Activated CD4-positive, alpha-beta T cell treated with anti-CD3 and anti-CD28 coated beads, Interleukin-10, Interleukin-2, amounts not matched to agents 100 ng/mL and 50 ng/mL, durations not matched to agents 16 hours and 8 hours (primary cell): ENCODE measurements at places on chromosomes 5 and 9.

- no peak for DNase-seq
Measured at GRCh38 chr5:98793223-98793622, 19.8 kb downstream of the RGMB start.

- DNase-seq, result no peak
Measured at GRCh38 chr5:152264645-152265254, 140.3 kb downstream of the NMUR2 start.

DNA sequence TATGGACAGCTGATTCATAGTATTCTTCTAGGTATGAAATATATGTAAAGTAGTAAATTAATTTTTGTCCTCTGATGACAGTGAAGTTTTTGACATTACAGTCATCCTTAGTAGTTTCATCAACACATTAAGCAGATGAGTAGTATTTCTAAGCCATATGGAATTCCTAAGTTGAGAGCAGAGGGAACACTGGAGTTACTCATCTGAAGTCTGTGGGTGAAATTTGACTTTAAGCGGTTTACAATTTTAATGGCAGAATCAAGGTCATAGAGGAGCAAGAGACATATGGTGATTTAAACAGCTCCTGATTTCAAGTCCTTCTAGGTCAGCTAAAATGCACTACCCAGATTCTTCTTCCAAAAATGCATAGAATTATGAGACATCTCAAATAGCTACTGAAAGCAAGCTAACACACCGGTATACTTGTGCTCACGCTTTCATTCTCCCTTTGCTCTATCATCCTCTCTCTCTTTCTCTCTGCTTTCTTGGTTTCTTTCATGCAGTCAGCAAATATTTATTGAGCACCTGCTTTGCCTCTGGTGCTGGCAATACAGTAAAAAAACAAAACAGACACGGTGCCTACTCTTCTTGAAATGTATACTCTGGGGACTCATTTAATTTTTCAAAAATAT is 235.9 kb downstream of the FER start:
- DNase-seq, result no peak

- DNase-seq, result no peak
Measured at GRCh38 chr5:79055017-79055416, 14.5 kb downstream of the DMGDH start.

- DNase-seq, result peak; percentile 10
Measured at GRCh38 chr9:7907551-7908337, 108.2 kb upstream of the DMAC1 start.

- DNase-seq, result no peak
Measured at GRCh38 chr9:130555968-130556367, 23.4 kb upstream of the FUBP3 start.

- DNase-seq, result peak; percentile 18
Measured at GRCh38 chr5:133259199-133259997, 207.6 kb downstream of the HSPA4 start.

DNA sequence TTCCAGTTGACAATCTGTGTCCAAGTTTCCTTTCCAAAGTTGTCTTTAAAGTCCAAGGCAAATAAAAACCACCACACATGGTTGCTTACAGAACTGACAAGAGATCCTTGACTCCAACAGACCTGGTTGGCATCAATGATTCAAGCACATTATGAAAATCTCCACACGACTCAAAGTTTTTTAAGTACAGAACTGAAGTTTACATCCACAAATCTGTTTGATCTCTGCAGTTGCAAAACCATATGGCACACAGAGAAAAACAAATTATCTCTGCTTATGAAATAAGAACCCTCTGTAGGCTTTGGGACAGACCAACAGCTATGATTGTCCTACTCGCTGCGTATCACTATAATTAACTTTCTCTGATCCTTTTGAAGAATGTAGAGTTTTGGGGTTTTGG is 60.8 kb downstream of the MLLT3 start:
- no peak for DNase-seq

DNA sequence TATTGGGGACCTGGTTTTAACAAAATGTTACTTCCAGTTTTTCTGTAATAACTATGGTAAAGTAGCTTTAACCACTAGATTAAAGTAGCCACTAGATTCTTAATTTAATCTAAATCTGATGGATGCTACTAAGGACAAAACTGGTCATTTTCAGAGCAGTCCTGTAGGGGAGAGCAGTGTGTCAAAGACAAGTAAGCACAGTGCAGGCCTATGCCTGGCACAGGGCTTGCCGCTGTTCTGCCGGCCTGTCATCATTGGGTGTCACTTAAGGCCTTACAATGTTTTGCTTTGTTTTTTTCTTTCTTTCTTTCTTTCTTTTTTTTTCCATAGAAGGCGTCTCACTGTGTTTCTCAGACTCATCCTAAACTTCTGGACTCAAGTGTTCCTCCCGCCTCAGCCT is 53.0 kb upstream of the NXNL2 start:
- DNase-seq, result no peak

DNA sequence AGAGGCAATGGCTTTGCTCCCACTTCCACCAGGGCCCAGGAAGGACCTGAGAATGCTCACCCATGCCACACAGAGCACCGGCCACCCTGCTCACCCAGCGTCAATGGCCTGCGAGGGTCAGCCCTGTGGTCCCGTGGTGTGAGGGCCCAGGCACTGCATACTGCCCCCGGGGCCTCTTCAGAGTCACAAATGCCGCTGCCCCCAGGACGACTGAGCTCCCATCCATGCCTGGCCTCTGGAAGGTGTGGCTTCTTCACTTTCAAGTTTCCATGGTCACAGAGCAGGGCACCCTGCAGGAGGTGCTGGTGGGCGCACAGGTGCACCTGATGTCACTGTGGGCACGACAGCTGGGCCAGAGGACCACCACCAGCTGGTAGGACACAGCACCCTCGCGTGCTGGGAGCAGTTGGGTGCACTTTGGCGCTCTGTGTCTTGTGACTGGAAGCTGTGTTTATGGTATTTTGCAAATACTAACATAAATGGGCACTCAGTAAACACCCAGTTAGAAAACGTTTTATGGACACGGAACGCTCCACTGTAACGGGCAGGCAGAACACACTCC is 12.5 kb upstream of the ZDHHC11 start:
- no peak for DNase-seq

DNA sequence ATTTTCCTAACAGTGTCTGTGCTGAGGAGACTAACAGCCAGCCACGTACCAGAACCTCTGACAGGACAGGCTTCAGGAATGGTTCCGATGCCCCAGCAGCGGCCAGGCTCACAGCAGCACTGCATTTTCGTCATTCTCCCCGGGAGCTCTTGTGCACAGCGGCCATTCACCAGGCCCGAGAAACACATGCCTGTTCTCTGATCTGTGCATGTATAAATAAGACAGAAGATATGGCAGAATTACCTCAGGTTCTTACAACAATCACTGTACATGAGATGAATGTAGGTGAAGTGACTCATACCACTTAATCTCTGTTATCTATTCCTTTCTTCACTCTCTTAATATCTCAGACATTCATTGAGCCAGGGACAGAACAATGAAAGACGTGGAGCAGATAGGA is 143.0 kb downstream of the FBN2 start:
- DNase-seq, result no peak

DNA sequence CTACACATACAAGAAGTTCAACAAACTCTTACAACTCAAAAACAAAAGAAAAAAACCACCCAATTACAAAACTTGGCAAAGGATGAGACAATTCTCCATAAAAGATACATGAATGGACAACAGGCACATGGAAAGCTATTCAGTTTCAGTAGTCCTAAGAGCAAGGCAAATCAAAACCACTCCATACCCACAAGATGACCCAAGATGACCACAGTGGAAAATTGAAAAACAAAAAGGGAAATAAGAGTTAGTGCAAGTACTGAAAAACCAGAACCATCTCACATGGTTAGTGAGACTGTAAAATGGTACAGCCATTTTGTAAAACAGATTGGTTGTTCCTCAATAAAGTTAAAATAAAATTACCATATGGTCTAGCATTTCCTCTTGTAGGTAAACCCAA is 287.1 kb upstream of the CDH9 start:
- no peak for DNase-seq

DNA sequence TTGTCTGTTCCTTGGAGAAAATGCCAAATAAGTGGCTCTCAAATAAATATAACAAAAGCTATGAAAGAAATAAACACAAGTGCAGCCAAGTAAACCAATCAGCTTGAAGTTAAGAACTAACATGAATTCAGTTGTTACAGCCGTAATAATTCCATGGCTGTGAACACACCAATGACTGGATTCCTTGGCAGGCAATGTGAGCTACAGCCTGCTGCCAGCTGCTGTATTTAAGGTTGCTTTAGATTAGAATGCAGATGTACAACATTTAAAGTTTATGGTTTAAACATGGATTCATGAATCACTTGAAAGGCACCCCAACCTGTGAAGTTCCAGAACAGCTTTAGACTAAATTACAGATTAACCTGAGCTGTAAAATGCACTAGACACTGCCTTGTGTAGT is 626.4 kb upstream of the SEMA6A start:
- no peak for DNase-seq

DNA sequence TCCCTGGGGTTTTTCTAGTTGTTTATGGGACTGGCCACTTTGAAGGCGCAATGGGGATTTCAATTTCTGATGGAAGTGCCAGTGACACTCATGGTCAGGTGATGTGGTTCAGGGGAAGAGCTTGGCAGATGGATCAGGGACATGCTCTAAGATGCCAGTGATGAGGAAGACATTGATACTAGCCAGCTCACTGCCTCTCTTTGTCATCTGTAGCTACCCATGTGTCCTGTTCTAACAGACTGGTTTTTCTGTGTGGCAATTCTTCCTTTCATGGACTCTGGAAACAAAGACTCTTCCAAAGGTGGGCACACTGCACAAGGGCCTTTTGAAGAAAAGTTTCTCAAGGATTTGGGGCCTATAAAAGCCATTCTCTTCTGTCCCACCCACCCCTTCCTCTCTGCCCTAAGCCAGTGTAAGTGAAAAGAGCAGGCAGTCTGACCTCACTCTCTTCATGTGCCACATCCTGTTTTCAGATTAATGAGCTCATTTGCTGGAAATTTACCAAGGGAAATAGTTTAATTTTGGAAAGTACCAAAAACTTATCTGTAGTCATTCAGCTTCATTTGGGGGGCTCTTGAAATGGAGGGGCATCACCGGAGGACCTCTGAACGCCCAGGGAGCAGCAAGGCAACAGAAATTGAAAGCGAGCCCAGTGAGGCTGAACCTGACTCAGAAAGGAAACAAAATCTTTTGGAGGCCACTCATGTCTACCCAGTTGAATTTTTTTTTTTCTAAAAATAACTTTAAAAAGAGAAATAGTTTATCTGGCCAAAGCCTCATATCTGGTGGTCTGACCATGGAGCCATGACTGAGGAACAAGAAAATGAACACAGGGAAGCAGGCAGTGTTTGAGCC is 4.9 kb upstream of the TRAF1 start:
- peak; percentile 88 for DNase-seq

GRCh38 chr9:75084081-75084672 is 3.8 kb downstream of the NMRK1 start:
- DNase-seq, result no peak

DNA sequence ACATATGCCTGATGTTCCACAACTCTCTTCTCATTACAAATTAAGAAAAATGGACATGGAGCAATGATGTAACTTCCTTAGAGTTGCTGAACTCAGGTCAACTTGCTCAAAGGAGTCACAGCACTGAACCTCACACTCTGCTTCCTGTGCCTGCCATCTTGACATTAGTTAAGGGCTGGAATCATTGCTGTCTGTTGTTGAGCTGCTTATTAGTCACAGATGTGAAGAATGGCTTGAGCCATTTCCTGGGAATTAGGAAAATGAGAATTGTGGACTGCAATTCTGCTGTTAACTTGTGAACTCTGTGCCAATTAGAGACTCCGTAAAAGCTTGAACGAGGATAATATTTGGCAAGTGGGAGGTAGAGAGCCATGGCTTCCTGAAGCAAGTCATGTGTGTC is 212.0 kb downstream of the ADAMTS12 start:
- no peak for DNase-seq

DNA sequence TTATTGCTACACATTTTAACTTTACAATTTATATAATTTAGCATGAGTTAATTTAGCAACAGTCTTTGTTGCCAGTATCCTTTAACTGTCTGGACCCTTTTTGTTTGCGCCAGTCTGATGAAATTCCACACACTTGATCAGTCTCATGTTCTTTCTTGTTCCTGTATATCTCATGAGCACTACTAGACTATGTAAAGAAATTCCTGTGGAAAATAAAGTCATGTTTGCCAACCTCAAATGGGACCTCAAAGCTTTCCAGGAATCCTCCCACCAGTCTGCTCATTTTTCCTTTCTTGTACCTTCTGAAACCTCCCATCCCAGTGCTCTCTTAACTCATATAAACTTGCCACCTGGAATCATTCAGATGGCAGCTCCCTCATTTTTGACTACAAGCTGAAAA is 8.0 kb downstream of the DMXL1 start:
- DNase-seq, result peak; percentile 7

DNA sequence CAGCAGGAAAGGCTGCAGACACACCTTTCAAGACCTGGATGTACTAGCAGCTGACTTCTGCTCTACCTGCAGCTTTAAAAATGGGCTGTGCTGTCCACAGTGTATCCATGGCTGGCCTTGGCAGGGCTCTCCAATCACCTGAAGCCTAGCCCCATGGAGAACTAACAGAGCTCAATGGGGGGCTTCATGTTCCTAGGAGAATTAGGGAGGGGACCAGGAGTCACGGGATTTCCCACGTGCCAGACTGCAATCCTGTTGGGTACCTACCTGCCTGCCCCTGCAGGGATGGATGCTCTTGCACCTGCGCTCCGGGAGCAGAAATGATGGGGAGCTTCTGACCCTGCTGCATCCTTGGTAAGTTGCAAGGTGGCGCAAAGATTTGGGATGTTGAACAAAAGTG is 462.1 kb downstream of the ICE1 start:
- no peak for DNase-seq

DNA sequence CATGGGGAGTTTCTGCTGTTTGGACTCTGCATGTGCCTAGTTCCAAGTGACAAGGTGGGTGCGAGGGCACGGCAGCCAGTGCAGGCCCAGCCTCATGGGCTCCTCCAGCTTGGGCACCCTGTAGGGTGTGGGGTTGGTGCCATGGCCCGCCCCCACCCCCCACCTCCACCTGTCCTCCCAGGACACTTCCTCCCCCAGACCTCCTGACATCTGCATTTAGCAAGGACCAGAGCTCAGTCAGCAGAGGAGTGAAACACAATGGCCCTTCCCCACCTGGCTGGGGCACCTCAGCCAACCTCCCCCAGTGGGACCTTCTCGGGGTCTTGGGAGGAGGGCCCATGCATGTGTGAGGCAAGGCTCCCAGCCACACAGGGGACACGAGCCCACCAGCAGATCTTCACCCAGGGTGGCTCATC is 1.9 kb upstream of the NKD2 start:
- no peak for DNase-seq

DNA sequence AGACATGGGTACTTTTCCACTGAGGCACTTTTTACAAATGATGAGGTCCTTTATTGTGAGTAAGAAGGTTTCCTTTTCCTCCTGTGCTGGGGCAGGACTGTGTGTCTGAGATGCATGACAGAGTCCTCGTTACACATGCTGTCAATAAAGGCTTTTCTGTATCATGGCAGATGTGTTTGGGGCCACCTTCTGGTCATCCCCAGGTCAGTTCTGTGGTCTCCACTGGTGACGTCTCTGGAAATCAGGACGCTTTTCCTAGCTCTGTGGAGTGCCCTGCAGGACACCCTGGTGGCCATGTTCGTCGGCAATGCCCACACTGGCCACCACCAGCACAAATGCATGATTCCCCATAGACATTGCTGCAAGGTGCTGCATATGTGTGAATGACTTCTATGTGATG is 2.8 kb downstream of the CMBL start:
- DNase-seq, result no peak
